Esophagus mucosa (tissue), 1 donor: ENCODE measurements at places on chromosomes 1 and 21.

GRCh38 chr1:33337441-33337840 lies 16.5 kb upstream of the A3GALT2 start:
- ATAC-seq = no peak

DNA sequence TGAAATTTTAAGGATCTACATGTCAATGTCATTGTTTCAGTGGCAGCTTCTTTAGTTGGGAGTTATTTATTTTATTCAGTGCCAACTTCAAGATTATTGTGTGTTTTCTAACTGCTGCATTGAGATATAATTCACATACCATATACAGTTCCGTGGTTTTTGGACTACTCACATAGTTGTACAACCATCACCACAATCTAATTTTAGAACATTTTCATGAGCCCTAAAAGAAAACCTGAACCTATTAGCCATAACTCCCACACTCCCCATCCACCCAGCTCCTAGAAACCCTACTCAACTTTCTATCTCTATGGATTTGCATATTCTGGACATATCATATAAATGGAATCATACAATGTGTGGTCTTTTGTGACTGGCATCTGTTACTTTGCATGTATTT lies 220.0 kb downstream of the LRRC40 start:
- ATAC-seq = no peak

DNA sequence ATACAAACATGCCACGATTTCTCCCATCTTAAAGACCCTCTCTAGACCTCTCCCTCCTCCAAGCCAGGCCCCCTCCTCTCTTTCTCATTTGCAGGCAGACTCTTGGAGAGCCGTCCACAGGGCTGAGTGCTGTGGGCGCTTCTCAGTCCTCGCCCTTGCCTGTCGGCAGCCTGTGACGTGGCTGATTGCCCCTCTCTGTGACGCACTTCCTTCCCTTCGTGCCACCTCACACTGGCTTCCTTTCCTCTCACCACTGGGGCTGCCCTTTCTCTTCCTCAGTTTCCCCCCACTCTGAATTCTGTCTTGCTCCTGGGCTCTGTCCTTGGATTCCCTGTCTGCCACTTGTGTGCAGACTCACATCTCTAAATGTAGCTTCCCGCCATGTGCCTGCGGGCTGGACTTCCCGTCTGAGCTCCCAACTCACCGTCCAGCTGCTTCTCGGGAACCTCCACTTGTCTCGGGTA lies 227.2 kb downstream of the CAMTA1 start:
- ATAC-seq = no peak

DNA sequence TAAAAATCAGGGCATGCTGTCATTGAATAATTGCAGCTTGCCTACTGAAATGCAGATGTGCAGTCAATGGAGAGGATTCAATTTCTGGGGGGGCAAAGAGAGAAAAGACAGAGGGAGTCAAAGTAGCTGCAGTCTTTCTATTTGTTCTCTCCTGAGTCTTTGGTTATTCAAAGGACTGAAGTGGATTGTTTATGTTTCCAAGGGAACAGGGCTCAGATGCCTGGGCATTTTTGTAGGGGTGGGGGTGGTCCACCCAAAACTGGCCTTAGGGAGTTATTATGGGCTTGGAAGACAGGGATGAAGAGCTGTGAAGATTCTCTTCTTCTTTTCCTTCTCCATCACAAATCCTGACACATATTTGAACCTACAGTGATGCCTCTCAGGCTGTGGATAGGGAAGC lies 408.8 kb upstream of the DAB1 start:
- no peak for ATAC-seq

DNA sequence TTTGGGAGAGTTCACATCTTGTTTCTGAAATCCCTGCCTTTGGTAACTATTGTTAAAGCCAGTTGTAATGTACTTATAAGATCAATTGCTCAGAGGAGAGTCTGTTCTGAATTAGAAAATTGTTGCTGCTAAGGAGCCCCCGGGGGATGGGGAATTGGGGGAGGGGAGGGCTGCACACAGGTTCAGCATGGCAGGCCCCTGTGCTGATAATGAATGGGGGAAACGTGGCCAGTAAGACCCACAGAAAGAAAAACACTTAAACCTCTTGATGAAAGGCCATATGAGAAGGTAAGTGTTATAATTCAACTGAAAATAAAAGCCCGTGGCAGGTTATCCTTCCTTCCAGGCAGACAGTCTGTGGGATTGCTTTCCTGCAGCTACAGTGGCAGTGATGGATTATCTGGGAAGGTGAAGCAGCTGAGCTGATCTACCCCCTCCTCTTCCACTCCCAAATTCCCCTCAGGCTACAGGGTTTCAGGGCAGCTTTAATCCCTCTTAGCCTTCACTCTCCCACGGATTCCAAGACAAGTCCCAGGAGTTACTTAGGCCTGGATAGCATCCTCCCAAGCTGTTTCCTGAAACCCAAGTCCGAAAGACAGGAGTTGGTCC lies 398.8 kb downstream of the TBX15 start:
- no peak for ATAC-seq

GRCh38 chr1:205321162-205321958 lies at the start of gene NUAK2:
NUAK2 (minus strand) TSS chr1:205321745; CDS start chr1:205321628, 117 bp downstream.
- peak; percentile 84 for ATAC-seq

DNA sequence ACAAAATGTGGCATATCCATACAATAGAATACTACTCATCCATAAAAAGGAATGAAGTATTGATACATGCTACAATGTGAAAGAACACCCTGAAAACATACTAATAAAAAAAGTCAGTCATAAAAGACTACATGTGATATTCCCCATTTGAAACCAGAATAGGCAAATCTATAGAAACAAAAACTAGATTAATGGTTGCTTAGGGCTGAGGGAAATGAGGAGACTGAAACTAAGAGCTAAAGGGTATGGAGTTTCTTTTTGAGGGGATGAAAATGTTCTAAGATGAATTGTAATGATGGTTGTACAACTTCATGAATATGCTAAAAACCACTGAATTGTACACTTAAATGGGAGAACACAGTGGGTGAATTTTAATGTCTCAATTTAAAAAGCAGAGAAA lies 50.9 kb downstream of the ACBD6 start:
- no peak for ATAC-seq
